ENCODE measurements at places on chromosomes 5 and 9.

- DNase-seq: no peak
Measured at GRCh38 chr5:133942614-133943474, 25.6 kb downstream of the C5orf15 start.

- DNase-seq: no peak
Measured at GRCh38 chr5:32297181-32298058, 15.3 kb downstream of the MTMR12 start.

DNA sequence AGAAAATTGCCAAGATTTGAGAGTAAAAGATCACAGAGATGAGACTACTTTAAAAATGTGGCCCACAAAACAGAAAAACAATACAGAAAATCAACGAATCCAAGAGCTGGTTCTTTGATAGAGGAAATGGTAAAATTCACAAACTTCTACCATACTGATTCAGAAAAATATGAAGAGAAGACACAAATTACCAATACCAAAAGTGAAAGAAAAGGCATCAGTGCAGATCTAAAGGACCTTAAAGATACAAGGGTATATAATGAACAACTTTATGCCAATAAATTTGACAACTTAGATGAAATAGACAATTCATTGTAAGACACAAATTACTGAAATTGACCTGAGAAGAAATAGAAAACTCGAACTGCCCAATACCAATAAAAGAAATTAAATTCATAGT lies 24.4 kb upstream of the SLC1A1 start:
- no peak for DNase-seq

DNA sequence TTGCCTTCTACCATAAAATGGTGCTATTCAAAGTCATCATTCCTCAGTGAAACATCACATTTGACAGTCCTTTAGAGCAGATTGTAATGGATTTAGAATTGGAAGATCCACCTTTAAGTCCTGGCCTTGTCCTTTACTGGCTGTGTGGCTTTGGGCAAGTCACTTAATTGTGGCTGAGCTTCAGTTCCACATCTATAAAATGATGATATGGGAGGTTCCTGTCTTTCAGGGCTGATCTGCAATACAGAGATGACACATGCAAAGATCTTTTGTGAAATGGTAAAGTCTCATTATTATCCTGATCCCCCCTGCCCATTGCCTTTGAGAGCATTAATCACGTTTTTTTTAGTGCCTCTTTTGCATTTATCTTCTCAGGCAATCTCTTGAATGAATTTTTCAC lies 58.2 kb downstream of the ZFAND5 start:
- no peak for DNase-seq

GRCh38 chr9:80061096-80061495 lies 489.3 kb downstream of the TLE4 start:
- no peak for DNase-seq

DNA sequence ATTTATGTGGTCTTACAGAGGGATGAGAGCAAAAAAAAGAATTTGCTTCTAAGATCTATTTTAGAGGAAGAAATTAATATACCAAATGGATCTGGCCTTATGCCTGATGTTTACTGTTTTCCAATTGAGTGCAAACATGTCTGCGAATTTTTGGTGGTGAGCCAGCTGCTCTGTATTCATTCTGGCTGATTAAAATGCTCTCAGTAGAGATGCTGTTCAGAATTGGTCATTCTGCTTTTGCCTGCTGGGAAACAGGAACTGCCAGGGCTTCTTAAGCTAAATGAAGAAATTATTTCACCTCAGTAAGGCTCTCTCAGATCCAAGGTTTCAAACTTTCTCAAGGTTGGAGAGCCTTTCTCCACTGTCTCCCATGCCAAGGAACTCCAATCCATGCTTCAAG lies 132.0 kb upstream of the SV2C start:
- no peak for DNase-seq

- no peak for DNase-seq
Measured at GRCh38 chr9:129285979-129286772, 108.1 kb upstream of the IER5L start.

DNA sequence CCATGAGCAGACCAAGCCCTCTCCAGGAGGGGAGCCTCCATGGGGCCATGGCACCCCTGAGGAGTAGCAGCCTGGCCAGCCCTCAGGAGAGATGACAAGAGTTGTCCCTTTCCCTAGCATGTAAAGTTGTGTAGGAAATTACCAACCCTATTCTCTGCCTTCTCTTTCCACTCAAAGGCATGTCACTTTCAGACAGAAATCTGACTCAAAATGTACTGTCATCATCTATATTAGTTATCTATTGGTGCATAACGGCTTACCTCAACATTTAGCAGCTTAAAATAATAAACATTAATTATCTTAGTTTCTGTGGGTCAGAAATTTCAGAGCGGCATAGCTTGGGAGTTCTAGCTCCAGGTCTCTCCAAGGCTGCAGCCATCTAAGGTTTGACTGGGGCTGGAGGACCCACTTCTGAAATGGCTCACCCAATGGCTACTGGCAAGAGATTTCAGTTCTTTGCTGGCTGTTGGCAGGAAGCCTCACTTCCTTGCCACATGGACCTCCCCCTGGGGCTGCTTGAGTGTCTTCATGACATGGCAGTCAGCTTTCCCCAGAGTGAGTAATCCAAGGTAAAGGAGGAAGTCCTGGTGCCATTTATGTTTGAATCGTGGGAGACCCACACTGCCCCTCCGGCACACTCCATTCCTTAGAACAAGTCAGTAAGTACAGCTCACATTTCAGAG lies 632.3 kb downstream of the CCDC171 start:
- DNase-seq: no peak

DNA sequence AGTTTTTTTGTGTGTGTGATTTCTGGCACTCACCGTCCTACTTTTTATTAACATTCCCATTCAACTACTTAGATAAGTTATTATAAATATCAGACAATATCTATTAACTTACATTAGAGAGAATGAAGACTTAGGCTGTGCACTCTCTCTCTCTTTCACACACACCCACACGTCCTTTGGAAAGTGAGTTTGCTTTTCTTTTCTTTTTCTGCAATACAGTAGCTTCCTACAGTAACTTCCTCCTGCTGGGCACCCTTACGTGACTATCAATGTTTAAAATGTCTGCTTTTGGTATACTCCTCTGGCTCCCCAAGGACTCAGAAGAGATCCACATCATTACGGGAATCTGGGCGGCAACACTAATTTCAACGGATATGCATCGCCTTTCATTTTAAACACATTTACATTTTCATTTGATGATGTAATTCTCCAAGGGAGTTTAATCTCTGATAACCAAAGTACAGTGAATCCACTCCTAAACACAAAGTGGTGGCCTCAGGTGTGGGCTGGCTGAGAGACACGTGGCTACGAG lies 179.5 kb downstream of the MAPKAP1 start:
- no peak for DNase-seq

GRCh38 chr5:124844371-124844920 lies 98.0 kb upstream of the ZNF608 start:
- no peak for DNase-seq

GRCh38 chr5:148791334-148791667 lies 35.1 kb upstream of the ADRB2 start:
- peak; percentile 43 for DNase-seq

GRCh38 chr5:36236801-36237200 lies 4.9 kb downstream of the NADK2 start:
- no peak for DNase-seq

DNA sequence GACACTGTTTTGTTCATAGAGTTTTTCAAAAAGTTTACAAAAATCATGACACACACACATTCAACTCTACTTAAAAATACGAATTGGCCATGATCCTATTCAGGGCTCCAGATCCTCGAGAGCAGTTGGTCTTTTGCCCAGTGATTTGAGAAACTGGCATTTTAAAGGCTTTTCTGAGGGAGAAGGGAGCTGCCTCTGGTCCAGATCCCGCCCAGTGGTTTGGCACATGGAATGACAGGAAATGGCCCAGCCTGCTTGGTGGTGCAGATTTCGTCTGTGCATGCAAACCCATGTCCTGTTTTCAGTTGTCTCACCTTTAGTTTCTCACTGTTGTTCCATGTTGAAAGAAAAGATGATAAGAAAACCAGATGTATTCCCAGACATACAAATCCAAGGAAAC lies 3.6 kb downstream of the CAMK4 start:
- no peak for DNase-seq

DNA sequence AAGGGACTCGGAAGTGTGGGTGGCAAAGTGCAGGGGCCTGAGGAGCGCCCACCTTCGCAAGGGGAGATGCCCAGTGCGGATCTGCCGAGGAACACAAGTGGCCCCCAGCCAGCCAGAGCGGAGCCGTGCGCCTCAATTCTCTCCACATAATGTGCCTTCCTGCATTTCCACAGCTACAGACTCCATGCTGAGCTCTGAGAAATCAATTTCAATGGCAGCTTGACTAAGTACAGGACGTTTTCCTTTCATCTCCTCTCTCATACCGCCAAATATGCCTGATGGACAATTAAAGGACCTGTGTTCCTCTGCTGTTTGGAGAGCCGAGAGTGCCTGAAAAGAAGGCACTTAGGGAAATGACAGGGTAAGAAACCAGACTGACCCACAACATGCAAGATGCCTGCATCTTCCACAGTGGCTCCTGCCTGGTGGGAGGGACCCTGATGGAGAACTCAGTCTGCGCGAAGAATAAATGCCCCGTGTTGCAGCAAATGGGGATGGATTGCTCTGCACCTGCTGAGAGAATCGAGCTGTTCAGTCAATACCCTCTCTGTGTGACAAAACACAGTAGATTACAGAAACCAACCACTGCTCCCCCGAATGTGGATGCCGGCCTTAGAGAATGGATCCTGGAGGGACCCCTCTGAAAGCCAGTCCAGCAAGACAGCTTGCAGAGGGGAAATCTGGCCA lies 38.6 kb upstream of the OLFM1 start:
- DNase-seq: no peak

DNA sequence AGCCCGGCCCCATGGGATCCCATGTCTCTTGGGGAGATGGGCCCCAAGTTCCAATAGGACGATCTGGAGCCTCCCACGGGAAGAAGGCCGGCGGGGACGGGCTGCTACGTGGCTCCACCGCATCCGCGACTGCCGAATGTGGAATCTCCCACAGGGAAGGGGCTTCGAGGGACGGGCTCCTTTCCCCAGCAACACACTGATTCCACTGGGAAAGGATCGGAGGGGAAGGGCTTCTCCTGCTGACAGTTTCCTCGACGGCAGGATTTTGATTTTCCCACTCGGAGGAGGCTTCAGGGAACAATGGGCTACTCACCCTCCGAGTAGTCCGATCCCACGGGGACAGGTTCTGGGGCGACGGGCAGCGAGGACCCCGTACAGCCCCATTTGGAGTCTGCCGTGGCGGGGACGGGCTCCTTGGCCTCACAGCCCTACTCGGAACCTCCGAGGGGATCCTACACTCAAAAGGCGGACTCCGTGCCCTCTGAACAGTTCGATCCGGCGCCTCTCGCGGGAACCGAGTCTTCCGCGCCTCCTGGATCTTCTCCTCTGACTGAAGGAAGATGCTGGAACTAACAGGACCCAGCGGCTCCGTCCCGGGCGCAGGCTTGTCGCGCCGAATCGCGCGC lies 1.3 kb downstream of the PROB1 start:
- DNase-seq: no peak
